ENCODE measurements at places on chromosomes 3 and 15.
A peak's percentile ranks its signal among the peaks of the same experiment; 100 is the strongest.

DNA sequence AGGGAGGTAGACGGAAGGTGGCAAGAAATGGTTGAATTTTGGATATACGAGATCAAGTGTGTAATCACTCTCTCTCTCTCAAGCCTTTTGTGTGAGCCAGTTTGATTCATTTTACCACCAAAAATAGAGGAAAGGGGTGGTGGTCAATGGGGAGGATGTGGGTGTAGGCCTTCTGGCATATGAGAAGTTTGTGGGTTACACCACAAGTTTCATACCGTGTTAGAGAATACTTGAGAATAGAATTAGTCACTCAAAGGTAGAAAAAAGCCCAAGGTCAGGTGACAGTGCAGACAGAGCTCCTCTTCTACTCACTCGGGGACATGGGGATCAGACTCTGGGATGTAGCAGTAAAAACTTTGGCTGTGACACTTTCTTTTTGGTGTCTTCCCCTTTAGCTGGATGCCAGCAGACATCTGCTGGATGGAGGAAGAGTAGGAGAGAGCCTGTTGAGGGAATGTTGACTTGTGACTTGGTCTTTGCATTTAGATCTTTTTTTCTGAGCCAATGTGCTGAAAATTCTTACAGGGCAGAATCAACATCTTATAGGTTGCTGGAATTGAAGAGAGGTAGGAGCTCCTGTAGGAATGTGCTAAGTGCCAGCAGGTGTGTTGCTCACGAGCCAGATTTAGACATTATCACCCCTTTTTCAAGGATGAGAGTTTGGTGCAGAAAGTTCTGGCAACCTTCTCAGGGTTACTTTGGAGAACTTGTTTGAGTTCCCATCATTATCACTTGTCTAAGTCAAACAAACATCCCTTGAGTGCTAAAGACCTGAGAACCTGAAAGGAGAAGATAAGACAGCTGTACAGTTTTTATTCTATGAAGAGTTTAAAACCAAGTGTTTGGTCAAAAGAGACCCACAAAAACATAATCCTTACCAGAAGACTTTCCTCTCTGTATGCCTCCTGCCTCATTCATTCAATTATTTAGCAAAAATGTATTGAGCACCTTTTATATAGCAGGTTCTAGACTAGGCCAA is 43.9 kb upstream of the RYK start:
- DNase-seq: peak; percentile 78

GRCh38 chr15:48975472-48976419 is 12.0 kb upstream of the SHC4 start:
- DNase-seq: peak; percentile 86

DNA sequence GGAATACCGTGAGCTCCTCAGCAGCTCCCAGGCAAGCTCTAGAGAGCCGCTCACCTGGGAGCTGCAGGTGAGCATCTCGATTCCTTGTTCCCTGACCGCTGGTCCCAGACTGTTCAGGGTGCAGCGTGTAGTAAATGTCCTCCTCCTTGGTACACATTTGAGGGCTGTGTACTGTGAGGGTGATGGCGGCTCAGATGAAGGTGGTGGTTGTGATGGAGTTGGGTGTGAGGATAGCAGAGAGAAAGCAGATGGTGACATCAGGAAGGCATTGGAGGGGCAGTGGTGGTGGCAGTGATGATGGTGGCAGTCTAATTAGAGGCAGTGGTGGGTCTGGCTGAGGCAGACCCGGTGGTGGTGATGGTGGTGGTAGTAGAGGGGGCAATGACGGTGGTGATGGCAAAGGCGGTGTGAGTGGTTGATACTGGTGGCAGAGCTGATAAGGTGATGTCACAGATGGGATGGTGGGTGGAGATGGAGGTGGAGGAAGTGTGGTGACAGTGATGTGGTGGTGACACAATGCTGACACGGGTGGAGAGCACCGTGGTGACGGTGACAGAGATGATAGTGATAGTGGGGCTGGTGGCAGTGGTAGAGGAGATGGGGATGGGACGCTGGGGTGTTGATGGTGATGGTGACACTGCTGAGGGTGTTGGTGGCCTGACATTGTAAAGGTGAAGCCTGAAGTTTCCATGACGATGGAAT is at the start of gene DNAJB8:
Gene DNAJB8 (minus strand): TSS at position 51 of the 702 bp plus-strand sequence. CDS start 3,645 bp downstream, outside the sequence.
- no peak for DNase-seq

GRCh38 chr3:102476198-102476597 is 41.4 kb downstream of the ZPLD1 start:
- no peak for DNase-seq

DNA sequence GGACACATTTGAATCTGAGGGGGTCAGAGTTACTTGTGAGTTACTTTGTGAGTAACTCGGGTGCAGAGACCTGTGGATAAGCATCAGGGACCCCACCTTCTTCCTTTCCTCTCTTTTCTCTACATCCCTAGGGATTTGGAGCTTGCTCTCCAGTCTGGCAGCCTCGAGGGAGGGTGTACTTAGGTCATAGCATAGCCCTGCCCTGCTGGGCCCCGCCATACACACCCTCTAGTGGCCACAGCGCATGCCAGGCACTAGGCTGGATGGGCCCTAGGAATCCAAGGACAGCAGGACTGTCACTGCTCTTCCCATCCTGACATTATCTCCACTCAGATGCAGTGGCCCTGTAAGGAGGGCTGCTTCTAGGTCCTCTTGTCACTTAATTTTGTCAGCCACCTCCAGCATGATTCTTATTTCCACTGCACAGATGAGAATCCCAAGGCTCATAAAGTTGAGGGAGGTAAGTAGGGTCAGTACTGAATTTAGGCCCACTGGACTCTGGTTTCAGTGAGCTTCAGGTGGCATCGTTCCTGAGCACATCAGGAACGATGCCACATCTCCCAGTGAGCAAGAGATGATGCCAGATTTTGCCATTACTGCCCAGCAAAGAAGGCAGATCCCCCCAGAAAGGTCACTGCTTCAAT is 3.6 kb upstream of the SMAD6 start:
- DNase-seq: peak; percentile 29

GRCh38 chr3:142007710-142008399 is 131.4 kb downstream of the ATP1B3 start:
- no peak for DNase-seq

DNA sequence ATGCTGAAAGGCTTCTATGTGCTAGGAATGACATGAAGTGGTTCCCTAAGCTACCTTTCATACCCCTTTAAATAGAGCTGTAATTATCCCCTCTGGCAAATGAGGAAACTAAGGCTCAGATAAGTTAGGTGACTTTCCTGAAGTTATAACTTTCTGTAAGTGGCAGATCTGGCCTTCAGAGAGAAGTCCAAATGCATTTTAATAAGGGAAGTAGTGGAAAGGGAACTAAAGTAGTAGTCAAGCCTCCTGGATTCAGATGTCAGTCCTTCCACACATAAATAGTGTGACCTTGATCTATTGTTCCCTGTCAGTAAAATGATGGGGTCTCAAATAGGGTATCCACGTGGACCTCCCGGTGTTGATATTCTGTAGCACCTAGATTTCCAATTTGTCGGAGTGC is 277.7 kb downstream of the EDEM1 start:
- no peak for DNase-seq
